ENCODE measurements at places on chromosomes 13 and 19.
A peak's percentile ranks its signal among the peaks of the same experiment; 100 is the strongest.

- H3K27ac ChIP-seq: no peak overlapping the region
- no peaks in the 10 kb centered on the region for H3K27me3 ChIP-seq
- no peaks in the 10 kb centered on the region for H3K4me1 ChIP-seq
- DNase-seq: no peak
- no peak overlapping the region for H3K4me3 ChIP-seq
These were observed 12.2 kb downstream of the WIZ start for GRCh38 chr19:15437355-15438123.

- no peak overlapping the region for H3K27ac ChIP-seq
- no peaks in the 10 kb centered on the region for H3K27me3 ChIP-seq
- no peak for DNase-seq
- H3K4me3 ChIP-seq: no peak overlapping the region
These were observed 804.4 kb downstream of the PCDH9 start for GRCh38 chr13:66425741-66426140.

DNA sequence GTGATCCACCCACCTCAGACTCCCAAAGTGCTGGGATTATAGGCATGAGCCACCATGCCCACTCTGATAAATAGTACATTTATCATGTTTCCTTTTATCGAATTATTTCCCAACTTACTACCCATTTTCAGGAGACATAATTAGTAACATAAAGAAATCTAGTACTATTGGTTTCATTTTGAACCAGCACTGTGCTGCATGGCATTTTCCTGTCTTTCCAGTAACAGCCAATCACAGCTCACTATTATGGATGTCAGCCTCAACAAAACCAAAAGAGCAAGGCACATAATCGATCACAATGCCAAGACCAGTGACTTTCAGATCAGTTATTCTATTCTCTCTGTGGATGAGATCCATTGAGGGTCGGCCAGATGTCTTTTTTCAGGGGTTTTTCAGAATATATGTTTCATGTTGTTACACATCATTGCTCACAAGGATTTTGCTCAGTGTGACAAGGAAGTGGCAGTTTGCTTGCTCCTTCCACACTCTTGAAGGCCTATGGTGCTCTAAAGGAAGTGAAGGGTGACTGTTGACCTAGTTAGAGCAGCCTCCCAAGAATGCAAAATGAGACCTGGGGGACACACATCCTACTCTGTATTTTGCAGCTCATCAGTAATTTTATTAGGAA lies 233.4 kb downstream of the KCNRG start:
- H3K27me3 ChIP-seq: no peaks in the 10 kb centered on the region
- H3K27ac ChIP-seq: no peak overlapping the region
- no peak for DNase-seq
- H3K4me3 ChIP-seq: no peak overlapping the region

DNA sequence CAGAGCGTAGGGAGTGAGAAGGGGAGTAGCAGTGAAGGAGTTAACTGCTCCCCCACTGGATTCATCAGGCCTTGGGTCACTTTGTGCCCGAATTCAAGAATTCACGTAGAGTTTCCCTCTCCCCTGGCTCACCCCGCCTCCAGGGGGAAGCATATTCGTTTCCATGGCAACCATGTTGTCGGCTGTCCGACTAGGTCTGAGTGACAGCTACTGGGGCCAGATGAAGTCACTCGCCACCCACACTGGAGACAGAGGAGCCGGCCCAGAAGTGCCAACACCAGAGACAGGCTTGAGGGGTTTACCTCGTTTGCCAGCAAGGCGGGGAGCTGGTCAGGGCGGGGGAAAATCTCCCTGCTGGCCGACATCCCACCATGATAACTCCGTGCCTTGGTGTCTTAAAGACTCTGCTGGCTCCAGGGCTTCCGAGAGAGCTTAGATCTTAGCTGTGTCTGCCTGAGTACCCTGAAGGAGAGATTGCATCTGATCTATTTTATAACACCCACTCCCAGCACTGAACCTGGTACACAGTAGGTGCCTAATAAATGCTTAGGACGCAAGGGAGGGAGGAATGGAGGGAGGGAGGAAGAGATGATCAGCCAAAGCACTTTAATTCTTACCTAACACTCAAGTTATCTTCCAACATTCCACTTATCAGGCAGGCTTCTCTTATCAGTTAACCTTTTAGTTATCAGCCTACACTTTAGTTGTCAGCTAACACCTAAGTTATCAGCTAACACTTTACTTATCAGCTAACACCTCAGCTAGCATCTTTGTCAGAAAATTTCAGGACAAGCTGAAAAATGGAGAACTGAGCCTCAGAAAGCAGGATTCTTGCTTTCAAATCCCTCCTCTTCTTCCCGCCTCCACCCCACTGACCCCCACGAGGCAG lies 57.2 kb upstream of the ZNRF4 start:
- H3K27me3 ChIP-seq: peaks cover 12% of the 10 kb centered on the region
- no peak overlapping the region for H3K4me3 ChIP-seq
- H3K27ac ChIP-seq: no peak overlapping the region
- DNase-seq: no peak
- no peaks in the 10 kb centered on the region for H3K4me1 ChIP-seq
- H3K36me3 ChIP-seq: no peaks in the 10 kb centered on the region

DNA sequence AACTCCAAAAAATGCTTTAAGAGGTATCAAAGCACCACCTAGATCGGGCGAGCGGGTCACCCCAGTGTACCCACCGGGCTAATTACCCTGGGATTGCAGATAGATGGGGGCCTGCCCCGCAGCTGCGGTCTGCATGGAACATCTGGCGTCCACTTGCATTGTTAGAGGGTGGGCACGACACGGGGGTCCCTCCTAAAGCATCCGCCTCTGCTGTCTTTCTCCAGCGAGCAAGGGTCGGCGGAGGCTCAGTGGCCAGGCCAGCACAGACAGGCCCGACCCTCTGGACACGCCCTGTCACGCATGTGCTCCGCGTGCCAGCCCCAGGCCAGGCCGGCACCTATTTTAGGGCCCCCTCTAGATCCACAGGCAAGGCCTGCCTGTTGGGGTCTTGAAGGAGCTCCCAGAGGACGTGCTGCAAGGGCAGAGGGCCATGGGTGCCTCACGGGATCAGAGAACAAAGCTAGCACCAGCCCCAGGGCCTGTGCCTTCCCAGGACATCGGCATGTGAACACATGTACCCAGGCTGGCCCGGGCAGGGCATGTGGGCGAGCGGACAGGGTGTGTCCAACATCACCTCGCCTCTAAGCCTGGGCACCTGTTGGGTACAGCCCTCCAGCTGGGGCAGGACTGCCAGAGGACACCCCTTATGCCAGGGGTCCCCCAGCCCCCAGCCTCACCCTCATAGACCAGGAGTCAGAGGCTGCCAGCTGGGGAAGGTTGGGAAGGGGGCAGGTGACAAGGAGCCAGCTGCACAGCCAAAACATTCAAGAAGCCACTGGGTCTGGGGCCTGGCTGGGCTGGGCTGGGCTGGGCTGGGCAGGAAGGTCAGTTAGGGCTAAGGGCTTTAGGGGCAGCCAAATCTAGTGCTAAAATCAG lies 35.6 kb upstream of the NANOS3 start:
- H3K36me3 ChIP-seq: peaks cover 56% of the 10 kb centered on the region
- peak; percentile 82 for DNase-seq
- no peaks in the 10 kb centered on the region for H3K27me3 ChIP-seq
- peak overlapping the region; percentile 88 for H3K4me3 ChIP-seq

GRCh38 chr13:74561155-74561554 lies 427.0 kb upstream of the KLF12 start:
- no peak for DNase-seq
- H3K27me3 ChIP-seq: no peaks in the 10 kb centered on the region
- H3K4me1 ChIP-seq: no peaks in the 10 kb centered on the region

- H3K27ac ChIP-seq: peak overlapping the region; percentile 91
- H3K27me3 ChIP-seq: no peaks in the 10 kb centered on the region
- DNase-seq: peak; percentile 79
- H3K4me3 ChIP-seq: no peak overlapping the region
- no peaks in the 10 kb centered on the region for H3K36me3 ChIP-seq
- H3K4me1 ChIP-seq: peaks cover 55% of the 10 kb centered on the region
These were observed 72.6 kb upstream of the SERP2 start for GRCh38 chr13:44300895-44301638.

DNA sequence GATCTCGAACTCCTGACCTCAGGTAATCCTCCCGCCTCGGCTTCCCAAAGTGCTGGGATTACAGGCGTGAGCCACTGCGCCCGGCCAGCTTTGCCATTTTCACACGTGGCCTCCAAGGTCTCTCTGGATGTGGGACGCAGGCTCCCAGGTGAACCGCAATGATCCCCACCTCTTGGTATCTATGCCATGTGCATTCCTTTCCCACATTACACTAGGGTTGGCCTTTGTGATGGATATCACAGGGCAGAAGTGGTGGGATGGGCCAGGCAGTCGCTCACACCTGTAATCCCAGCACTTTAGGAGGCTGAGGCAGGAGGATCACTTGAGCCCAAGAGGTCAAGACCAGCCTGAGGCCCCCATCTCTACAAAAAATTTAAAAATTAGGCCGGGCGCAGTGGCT lies 22.4 kb downstream of the FGF21 start:
- H3K27ac ChIP-seq: no peak overlapping the region
- peaks cover 5% of the 10 kb centered on the region for H3K4me1 ChIP-seq
- no peaks in the 10 kb centered on the region for H3K27me3 ChIP-seq
- H3K4me3 ChIP-seq: no peak overlapping the region

DNA sequence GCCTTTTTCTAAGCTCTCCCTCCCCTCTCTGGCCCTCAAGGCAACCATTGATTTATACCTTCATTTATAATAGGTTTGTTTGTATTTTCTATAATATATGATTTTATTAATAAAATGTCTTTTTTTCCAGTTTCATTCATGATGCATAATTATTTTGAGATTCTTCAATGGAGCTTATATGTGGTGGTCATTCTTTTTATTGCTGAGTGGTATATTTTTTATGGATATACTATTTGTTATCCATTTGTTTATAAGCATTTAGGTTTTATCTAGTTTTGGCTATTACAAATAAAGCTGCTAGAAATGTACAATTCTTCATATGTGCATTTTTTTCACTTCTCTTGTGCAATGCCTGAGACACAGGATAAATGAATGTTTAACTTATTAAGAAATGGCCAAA lies 10.8 kb downstream of the ZNF211 start:
- no peak overlapping the region for H3K4me3 ChIP-seq
- no peak for DNase-seq
- H3K4me1 ChIP-seq: peaks cover 7% of the 10 kb centered on the region
- H3K27me3 ChIP-seq: no peaks in the 10 kb centered on the region

DNA sequence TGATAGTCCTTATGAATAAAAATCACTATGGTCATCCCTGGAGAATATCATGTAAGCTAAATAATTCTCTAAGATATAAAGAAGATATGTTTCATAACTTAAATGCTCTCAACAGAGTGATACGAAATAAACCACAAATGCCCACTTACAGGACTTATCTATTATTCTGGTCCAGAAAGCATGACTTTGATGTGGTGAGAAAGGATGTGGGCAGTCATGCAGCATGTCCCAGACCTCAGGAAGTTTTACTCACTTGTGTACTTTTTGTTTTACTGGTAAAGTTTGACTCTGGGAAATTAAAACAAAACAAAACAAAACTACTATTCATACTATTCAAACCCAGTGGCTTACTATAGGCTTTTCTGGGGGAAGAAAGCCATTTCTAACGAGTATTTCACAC lies 483.2 kb upstream of the SLITRK6 start:
- no peaks in the 10 kb centered on the region for H3K4me1 ChIP-seq
- H3K36me3 ChIP-seq: no peaks in the 10 kb centered on the region
- no peaks in the 10 kb centered on the region for H3K27me3 ChIP-seq
- DNase-seq: no peak
- no peak overlapping the region for H3K27ac ChIP-seq
- H3K4me3 ChIP-seq: no peak overlapping the region

GRCh38 chr19:32091241-32091640 lies 254.2 kb upstream of the ZNF507 start:
- no peak overlapping the region for H3K27ac ChIP-seq
- no peaks in the 10 kb centered on the region for H3K4me1 ChIP-seq
- no peak overlapping the region for H3K4me3 ChIP-seq
- no peak for DNase-seq
- H3K36me3 ChIP-seq: no peaks in the 10 kb centered on the region

GRCh38 chr13:59038824-59039223 lies 1124.9 kb downstream of the DIAPH3 start:
- H3K36me3 ChIP-seq: no peaks in the 10 kb centered on the region
- no peaks in the 10 kb centered on the region for H3K27me3 ChIP-seq
- H3K4me1 ChIP-seq: no peaks in the 10 kb centered on the region
- DNase-seq: no peak
- no peak overlapping the region for H3K4me3 ChIP-seq

GRCh38 chr13:92864584-92865284 lies 361.9 kb upstream of the GPC6 start:
- no peak overlapping the region for H3K27ac ChIP-seq
- no peak for DNase-seq
- H3K27me3 ChIP-seq: peaks cover 6% of the 10 kb centered on the region
- no peaks in the 10 kb centered on the region for H3K4me1 ChIP-seq
- no peak overlapping the region for H3K4me3 ChIP-seq
- H3K36me3 ChIP-seq: no peaks in the 10 kb centered on the region

- DNase-seq: no peak
- no peaks in the 10 kb centered on the region for H3K4me1 ChIP-seq
- H3K27ac ChIP-seq: no peak overlapping the region
- H3K36me3 ChIP-seq: no peaks in the 10 kb centered on the region
- H3K27me3 ChIP-seq: no peaks in the 10 kb centered on the region
- no peak overlapping the region for H3K4me3 ChIP-seq
These were observed 102.3 kb downstream of the STOML3 start for GRCh38 chr13:38888309-38888708.

DNA sequence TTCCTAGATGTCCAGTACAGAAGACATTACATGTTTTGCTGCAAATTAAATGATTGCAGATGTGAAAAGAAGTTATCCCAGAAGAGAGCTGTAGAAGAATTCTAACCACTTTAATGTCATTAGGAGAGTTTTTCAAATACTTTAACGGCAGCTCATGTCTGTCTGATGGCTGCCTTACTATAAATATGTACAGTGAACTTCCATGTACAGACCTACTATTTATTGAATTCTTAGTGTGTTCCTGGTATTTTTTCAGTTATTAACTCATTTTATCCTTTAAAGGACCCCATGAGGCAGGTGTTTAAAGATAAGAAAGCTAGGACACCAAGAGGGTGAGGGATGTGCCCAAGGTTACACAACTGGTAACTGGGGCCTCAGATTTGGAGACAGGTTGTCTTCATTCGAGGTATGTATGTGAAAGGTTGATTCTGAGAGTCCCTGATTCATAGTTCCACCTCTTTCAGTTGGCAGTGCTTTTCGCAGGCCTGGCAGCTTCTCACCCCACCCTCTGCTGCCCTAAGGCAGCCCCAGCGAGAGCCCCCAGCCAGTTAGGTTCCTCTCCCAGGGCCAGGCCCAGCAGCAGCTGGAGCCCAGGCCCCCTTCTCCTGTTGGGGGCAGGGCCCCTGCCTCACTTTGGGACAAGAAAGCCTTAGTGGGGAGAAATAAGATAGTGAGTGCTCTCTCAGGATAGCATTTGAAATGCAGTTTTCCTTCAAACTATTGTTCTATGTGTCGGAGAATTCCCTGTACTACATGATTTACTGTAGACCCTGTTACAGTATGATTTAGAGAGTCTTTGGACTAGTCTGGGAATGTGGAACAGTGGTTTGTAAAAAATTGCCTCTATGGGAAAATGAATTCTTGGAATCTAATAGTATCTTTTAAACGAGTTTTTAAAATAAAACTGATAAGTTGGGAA lies 67.7 kb upstream of the TEX29 start:
- peaks cover 14% of the 10 kb centered on the region for H3K36me3 ChIP-seq
- no peaks in the 10 kb centered on the region for H3K27me3 ChIP-seq
- H3K4me1 ChIP-seq: no peaks in the 10 kb centered on the region
- DNase-seq: no peak

- H3K4me3 ChIP-seq: no peak overlapping the region
- DNase-seq: no peak
- H3K4me1 ChIP-seq: no peaks in the 10 kb centered on the region
- H3K36me3 ChIP-seq: no peaks in the 10 kb centered on the region
These were observed 250.2 kb downstream of the RBM26 start for GRCh38 chr13:79155883-79156282.
